ENCODE measurements at places on chromosomes 12 and 14. TPM values are rescaled to one million over a fixed set of nuclear protein-coding genes. Genes with fewer than 3 reads are reported as not detected.

Gene FAM186B
- 0.44 TPM for total RNA-seq

Gene LRTM2
- total RNA-seq = not detected

DNA sequence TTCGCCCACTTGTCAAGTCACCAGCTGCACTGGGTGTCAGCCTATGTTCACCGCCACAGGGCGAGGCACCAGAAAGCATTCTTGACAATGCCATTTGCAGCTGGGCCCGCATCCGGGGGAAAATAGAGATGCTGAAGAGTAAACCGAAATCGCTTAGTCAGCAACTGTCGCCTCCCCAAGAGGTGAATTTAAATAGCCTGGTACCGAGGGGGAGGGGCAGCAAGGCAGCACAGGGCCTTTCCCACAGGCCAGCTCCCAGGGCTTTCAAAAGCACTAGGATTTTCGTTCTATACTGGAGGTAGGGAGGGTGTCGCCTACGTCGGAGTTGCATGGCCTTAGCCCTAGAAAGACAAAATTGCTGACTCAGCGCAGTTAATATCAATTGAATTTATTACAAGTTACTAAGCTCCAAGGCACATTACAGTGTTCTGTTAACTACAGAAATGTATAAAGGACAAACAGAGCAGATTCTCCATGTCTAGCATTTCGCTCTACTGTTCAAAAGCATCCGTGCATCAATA, 4.3 kb downstream of the IRF2BPL start:
- peak overlapping the region; percentile 99 for H3K27ac ChIP-seq
- no peak for DNase-seq
- peaks cover 32% of the 10 kb centered on the region for H3K4me1 ChIP-seq
- no peaks in the 10 kb centered on the region for H3K27me3 ChIP-seq
- H3K36me3 ChIP-seq = no peaks in the 10 kb centered on the region

DNA sequence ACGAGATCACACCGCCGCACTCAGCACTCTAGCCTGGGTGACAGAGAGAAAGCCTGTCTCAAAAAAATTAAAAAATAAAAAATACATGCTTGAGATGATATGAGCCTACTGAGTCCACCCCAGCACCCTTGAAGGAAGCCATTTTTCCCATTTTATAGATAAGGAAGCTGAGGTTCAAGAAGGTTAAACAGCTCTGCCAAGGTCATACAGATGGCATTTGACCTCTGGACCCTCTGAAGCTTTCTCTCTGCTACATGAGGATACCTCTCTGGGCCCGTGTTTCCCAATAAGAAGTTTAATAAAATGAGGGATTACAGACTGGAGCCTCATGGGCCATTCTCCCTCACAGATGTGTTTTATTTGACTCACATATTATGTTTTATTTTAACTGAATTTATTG, 53.9 kb upstream of the PNMA1 start:
- peaks cover 38% of the 10 kb centered on the region for H3K4me1 ChIP-seq
- no peak overlapping the region for H3K27ac ChIP-seq
- no peak overlapping the region for H3K4me3 ChIP-seq
- DNase-seq = no peak

Gene AGAP2
- total RNA-seq = 3.1 TPM

- H3K4me3 ChIP-seq = no peak overlapping the region
- no peak overlapping the region for H3K27ac ChIP-seq
- H3K4me1 ChIP-seq = no peaks in the 10 kb centered on the region
- H3K27me3 ChIP-seq = no peaks in the 10 kb centered on the region
Observed at GRCh38 chr14:83689265-83689664, 1840.7 kb upstream of the FLRT2 start.

DNA sequence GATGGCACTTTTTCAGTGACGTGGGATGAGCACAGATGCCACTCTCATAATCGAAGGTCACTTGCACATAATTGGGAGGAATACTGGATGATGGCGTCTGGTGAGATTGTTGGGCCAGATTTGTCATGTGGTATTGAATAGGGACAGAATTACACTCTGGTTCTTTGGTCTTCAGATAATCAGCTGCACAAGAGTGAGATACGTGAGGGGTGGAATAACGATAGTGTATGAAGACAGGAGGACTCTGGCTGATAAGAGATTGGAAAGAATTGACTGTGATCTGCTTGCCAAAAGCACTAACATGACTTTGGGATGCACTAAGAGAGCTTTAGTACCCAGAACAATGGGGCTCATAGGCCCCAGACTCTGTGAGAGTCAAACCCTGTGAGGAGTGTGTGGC, 7.0 kb upstream of the RABGGTA start:
- no peak overlapping the region for H3K4me3 ChIP-seq
- H3K27me3 ChIP-seq = no peaks in the 10 kb centered on the region
- no peak overlapping the region for H3K27ac ChIP-seq
- H3K36me3 ChIP-seq = no peaks in the 10 kb centered on the region
- H3K4me1 ChIP-seq = peaks cover 27% of the 10 kb centered on the region

DNA sequence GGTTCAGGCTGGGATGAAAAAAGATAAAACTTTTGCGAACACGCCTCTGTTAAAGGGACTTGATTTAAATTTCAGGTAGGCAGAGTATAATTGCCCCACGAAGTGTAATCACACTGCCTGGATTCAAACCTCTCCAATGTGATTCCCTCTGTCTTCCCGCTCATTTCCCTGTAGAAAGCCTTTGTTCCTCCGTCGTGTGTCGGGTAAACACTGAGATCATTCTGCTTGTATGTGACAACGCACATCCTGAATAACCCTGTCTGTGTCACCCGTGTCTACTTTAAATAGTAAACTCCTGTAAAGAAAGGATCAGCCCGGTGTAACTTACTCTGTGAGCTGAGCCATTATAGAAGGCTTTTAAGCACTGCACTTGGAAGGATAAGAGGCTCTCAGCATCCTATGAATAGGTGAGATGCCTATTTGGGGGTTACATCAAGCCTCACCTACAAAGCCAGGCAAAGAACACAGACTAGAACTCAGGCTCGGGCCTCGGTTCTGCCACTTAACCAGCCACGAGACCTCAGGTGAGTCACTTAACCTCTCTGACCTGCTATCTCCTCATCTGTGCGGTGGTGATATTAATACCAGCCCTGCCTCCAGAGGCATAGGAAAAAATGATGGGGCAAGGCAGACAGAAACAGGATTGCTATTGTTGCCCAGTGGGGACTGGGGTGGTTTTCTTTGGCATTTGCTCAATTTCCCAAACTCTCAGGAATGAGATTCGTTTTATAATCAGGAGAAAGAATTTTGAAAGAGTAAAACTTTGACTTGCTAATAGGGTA, 74.2 kb downstream of the RBM19 start:
- H3K27ac ChIP-seq = no peak overlapping the region
- no peaks in the 10 kb centered on the region for H3K27me3 ChIP-seq
- no peak for DNase-seq
- no peaks in the 10 kb centered on the region for H3K36me3 ChIP-seq
- H3K4me3 ChIP-seq = no peak overlapping the region

GRCh38 chr12:8076366-8076765, 5.7 kb upstream of the NECAP1 start:
- DNase-seq = no peak
- no peak overlapping the region for H3K4me3 ChIP-seq
- H3K4me1 ChIP-seq = no peaks in the 10 kb centered on the region
- no peak overlapping the region for H3K27ac ChIP-seq
